ENCODE measurements at places on chromosomes 5 and 9. TPM values are rescaled to one million over a fixed set of nuclear protein-coding genes. Genes with fewer than 3 reads are reported as not detected.

The FCN2 gene
- not detected for total RNA-seq

The CDO1 gene
- total RNA-seq: 24.6 TPM

The CD74 gene
- total RNA-seq: 41.3 TPM

The SPOCK1 gene
- 32.9 TPM for total RNA-seq

DNA sequence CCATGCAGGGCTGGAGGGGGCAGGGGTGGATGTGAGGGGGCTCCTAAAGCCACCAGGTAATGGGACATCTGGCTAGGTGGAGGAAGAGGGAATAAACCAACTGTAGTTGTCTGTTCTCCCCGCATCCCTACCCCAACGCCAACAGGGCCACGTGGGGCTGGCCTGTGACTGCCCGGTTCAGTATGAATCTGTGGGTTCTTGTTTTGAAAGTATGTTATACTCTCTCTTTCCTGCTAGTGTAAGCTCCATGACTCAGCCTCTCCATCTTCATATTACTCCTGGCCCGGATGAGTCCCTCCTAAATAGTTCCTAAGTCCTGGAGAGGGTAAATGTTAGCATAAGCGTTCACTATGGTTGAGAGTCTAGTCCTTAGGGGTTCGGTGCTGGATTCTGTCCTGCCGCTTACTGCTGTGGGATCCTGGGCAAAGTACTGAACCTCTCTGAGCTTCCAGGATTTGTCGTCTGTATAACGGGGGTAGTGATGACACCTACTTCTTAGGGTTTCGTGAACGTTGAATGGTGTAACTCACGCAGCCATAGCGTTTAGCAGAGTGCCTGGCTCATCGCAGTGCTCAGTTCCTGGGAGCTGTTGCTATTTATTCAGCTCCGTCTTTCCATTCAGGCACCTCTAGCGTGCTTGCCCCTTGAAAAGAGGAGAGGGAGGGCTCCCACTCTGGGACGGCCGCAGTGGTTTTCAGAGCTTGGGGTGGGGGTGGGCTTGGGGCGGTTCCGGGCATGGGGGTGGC, 28.8 kb downstream of the LHX2 start:
- no peak for DNase-seq

GRCh38 chr9:75152416-75152815, 64.1 kb downstream of the OSTF1 start:
- no peak for DNase-seq

DNA sequence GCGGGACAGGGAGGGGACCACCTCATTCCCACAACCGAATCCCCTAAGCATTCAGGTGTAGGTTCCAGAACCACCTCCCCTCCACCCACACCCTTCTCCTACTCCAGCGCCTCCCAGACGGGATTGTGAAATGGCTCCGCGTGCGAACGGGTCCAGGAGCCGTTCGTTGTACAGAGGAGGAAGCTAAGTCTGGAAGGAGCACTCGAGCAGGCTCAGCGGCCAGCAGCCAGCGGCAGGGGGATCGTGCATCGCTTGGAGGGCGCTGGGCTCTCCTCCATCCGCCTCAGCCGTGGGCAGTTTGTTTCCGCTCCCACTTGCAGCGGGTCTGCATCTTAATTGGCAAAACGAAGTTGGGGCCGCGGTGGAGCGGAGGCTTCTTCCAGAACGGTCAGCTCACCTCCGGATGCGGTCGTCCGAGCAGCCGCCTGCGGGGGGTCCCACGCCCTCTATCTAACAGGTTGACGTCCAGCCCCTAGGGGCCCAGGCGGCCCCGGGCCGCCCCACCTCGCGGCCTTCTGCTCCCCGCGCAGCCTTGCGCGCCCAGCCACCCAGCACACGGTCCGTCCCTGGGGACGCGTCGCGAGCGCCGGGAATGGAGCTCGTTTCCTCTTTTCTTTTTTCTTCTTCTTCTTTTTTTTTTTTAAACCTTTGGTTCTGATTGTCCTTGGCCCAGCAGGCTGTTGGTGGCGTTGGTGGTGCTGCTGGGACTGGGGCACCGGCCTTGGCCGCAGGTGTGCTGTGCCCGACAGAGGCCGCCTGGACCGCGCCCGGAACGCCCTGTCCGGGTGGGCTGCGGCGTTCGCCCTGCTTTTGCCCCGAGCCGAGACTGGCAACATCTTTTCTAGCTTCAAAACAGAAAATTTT, 3.9 kb upstream of the BARX1 start:
- no peak for DNase-seq

- DNase-seq: no peak
Measured at GRCh38 chr9:69391946-69392345, 66.9 kb downstream of the ENTREP1 start.

GRCh38 chr9:114027159-114027862, 50.8 kb downstream of the AMBP start:
- no peak for DNase-seq

DNA sequence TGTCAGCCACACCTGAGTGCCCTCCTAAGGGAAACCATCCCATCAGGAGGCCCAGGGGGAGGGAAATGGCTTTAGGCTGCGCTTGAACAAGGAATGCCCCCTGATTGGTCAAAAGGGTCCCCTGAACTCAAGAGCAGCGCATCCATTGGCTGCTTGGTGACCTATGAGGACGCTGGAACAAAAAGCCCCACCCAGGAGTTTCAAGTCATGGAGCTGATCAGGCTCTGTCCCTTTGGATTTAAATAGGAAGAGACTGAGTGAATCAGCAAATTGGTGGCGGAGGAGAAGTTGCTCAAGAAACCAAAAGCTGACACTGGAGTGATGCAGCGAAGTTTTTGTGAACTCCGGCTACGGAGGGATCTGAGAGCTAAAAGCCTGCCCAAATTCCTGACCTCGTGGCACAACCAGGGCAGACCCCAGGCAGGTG, 66.7 kb downstream of the SMIM23 start:
- DNase-seq: no peak

GRCh38 chr9:120212853-120213200, 367.1 kb downstream of the CDK5RAP2 start:
- no peak for DNase-seq

GRCh38 chr5:122656160-122656559, 118.7 kb upstream of the SNX2 start:
- no peak for DNase-seq

DNA sequence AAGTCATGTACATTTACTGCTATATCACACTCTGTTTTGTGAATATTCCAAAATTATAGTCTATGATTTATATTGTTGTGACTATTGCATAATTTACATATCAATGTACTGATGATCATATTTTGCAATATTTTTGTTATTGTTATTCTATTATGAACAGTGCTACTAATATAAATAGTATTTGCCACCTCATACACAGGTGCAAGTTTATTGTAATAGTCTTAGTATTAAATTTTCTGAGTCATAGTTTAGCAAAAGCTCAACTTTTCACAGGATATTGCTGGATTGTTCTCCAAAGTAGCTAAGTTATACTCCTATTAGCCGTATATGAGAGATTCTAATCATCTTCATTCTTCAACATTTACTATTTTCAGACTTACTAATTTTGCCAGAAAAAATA, 124.7 kb downstream of the TMC1 start:
- DNase-seq: no peak

DNA sequence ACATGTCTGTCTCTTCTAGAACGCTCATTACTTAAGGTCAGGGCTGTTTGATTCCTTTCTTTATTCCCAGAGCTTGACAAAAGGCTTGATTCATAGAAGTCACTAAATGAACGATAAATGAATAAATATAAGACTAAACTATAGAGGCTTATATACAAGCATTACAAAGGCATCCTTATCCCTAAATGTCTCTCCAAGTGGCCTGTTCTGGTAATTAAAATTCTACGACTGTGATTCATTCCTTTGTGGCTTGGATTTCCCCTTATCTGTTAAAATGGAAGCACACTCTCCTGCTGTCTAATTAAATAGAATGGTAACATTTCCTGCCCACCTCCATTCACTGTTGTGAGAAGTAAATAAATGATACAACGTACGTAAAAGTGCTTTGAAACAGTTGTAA, 49.5 kb downstream of the C7 start:
- DNase-seq: no peak

DNA sequence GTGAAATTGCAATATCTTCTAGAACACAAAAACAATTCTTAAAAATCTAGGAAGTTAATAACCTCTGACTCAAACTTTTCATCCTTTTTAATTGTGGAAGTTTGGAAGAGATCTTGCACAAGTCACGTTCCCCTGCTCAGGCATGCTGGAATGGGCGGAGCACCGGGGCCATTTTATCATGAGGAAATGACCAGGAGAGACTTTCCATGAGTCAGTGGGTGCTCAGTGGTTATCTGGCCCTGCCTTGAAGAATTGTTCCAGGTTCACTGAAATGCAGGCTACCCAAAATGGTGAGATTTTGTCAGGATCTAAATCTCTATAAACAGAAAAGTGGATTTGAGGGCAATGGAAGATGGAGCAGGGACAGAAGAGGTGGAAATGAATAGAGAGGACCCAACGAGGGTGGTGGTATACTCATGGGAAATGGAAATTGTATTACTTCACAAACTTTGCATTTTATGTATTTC, 61.2 kb downstream of the FYB1 start:
- no peak for DNase-seq

GRCh38 chr5:88551724-88552345, 283.2 kb upstream of the TMEM161B start:
- DNase-seq: peak; percentile 17

- DNase-seq: no peak
Measured at GRCh38 chr5:132819468-132819867, 6.4 kb downstream of the SOWAHA start.

Data from progenitor cell of endocrine pancreas (in vitro differentiated cells).